PC-9 (cell line): ENCODE measurements at places on chromosomes 4 and X. TPM values are rescaled to one million over a fixed set of nuclear protein-coding genes. Genes with fewer than 3 reads are reported as not detected.

SSX2 gene
- 52.2 TPM in 1 of 2 replicates, not detected in the other for total RNA-seq

CLDN22 gene
- total RNA-seq, result not detected in 2 replicates

DNA sequence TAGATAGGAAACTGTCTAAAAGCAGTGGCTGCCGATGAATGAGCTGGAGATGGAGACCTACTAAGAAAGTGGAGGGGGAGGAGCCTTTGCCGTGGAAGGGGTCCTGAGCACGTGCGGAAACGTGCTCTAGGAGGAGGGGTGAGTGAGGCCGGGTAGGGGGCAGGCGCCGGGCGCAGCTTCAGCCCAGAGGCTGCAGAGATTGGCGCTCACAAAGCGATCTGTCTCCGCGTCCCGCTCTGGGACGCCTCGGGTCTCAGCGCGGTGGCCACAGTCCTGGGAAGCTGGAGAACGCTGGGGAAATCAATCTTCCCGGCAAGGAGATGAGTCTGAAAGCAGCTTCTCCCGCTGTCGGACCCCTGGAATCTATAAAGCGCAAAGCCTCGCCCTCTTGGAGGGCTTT lies 444 bp upstream of the ARHGAP6 start:
- no peak for DNase-seq

DNA sequence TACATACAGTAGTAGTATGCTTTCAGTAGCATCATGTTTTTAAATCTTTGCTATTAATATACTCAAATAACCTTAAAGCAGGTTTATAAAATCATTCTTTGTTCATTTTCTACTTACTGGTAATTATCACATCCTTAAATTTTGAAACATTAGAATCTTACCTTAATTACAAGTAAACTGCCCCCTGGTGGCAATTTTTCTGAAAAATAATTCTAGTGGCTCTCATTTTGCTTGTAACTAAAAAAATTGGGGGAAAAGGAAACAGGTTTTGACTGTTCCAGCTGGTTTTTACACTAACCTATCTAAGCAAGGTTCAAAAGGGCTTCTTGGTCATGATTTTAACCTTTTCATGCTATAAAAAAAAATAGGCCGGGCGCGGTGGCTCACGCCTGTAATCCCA lies 18.5 kb upstream of the DCAF4L1 start:
- DNase-seq, result no peak
